HAP-1 (cell line): ENCODE measurements at places on chromosomes 7 and 10.

DNA sequence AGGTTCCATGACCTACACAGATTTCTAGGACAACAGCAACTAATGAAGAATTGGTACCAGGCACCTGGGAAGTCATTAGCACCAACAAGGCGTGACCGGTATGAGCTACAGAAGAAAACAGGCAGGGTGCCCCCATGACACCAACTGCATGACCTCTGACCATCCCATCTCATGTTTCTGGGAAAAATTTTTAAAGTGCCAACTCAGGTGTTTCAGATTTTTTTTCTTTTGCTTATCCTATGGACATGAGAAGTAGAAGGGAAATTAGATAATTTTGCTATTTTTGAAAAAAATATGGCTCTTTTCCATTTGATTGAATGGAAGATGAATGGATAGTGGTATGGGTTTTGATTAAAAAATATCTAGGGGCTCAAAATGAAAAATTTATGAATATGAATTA is 154.8 kb downstream of the NRCAM start:
- DNase-seq, result no peak

- no peak for DNase-seq
Measured at GRCh38 chr7:66896441-66896840, 24.6 kb upstream of the TMEM248 start.

DNA sequence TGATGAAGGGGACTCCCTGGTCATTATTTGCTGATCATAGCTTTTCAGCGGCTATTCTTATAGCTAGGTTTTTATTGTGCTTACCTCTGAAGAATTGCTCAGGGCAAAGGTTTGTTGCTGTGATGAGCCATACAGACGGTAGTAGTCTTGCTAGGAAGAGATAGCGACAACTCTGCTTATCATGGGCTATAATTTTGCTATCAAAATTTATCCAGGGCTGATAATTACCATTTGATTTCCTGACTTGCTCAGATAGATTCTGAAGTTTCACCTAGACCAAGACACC is 103.9 kb downstream of the CFAP58 start:
- no peak for DNase-seq

DNA sequence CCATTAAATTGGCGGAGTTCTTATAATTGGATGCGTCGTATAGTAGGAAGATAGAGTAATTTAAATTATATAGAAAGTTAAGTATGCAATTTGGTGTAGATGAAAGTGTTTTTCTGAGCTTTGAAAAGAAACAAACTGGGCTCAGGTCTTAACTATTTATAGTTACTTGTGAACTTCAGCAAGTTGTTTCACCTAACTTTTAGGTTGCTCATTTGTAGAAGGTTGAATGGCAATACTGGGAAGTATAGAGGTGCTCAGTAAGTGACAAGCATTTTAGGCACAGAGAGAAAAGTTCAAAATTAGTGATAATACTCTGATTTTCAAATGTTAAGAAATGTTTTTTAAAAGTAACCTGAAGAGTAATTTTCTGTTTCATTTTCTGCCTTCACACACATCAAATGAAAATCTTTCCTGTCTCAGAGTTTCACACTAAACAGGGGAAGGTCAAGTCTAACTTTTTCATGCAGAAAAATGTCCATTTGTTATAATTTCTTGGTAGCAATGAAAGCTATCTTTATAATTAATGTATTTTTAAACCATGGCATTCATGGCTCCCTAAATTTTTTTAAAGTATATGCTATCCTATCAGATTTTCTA is 146.5 kb downstream of the PHF14 start:
- no peak for DNase-seq

GRCh38 chr10:22795546-22795945 is 81.2 kb upstream of the PIP4K2A start:
- no peak for DNase-seq

- no peak for DNase-seq
Measured at GRCh38 chr10:4051641-4052151, 266.7 kb upstream of the KLF6 start.

- no peak for DNase-seq
Measured at GRCh38 chr7:139695588-139695987, 82.2 kb downstream of the HIPK2 start.

GRCh38 chr10:11684717-11685645 is 57.2 kb upstream of the ECHDC3 start:
- peak; percentile 14 for DNase-seq

- no peak for DNase-seq
Measured at GRCh38 chr10:11106621-11107374, 89.1 kb downstream of the CELF2 start.

GRCh38 chr10:30675791-30676718 is 46.5 kb upstream of the LYZL2 start:
- DNase-seq, result no peak

DNA sequence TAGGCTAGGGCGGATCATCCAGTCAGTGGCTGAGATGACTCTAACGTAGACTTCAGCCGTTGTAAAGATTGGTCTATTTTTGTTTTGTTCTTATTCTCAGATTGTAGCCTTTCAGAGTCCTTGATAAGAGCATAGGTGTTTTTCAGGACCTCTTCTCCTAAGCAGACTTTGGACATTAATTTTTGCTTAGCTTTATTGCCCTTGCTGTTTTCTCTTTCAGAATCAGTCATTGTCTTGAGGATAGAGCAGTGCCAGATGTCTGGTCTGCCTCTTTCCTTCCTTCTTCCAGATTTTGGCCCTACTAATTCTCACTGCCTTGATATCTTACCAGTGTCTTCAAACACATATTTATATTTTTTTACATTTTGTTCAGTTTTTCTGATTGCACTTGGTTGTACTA is 49.5 kb downstream of the C1GALT1 start:
- DNase-seq, result no peak

DNA sequence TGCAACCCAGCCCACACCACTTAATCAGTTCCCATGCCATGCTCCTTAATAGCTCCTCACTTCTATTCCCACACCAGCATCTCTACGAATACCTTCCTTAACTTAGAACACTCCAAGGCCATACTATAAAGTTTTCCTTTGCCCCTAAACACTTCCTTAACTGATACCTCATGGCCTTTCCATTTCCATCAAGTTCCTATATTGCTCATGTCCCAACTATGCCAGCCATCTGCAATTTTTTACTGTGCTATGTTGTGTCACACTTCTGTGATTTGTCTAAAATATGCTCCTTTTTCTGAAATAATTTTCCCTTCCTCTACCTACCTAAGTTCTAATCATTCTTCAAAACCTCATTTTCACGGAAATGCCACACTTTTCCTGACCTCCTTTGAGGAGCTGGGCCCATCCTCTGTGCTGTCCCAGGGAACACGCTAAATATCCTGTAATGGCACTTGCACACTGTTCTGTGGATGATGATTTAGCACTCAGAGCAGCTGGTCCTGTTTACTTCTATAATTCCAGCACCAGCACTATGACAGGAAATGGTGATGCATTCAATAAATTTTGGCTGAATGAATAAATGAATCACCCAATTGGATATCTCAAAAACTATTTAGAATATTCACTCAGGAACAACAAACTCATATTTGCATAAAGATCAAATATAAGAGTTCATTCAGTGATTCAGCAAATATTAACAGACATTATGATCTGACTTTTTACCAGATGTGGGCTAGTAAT is 266.5 kb upstream of the HGF start:
- DNase-seq, result no peak

DNA sequence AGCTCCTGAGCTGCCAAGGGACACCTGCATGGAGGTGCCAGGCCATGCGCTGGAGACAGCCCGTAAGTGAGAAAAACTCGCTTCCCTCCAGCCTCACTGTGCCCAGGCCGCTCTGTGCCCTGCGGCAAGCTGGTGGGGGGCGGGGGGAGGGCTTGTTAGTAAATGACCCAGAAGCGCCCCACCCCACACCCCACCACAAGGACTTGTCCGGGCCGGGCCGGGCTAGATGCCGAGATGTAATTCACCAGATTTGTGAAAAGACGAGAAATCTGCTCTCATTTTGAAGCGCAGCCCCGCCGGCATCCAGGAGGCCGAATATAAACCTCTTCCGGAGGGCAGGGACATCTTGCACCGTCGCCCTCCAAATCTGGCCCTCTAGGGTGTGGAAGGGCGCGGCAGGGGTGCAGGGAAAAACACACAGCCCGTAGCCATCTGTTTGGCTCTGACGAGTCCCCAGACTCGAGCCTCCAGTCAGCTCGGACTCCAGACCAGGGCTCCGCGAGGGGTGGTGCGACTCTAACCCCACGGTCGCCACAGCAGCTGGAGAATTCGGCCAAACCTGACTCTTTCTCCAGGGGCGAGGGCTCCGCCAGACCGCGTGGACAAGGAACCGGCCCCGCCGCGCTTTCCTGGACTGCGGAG is 14.8 kb downstream of the TLX1 start:
- no peak for DNase-seq

DNA sequence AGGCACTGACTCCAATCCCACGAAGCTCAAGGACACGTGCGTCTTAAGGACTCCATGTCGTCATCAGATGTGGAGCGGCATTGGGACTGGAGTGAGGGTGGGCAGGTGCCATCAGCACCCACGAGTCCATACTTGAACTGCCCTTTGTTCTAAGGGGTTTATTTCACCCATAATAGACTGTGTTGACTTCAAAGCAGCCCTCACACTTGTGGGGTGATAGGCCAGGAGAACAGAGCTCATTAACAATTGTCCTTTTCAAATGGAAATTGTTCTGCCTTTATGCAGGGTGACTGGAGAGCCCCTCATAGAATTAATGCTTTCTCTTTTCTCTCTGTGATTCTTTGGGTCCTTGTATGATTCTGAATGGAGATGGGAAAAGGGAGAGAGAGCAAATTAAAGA is 376.9 kb upstream of the MGMT start:
- no peak for DNase-seq

DNA sequence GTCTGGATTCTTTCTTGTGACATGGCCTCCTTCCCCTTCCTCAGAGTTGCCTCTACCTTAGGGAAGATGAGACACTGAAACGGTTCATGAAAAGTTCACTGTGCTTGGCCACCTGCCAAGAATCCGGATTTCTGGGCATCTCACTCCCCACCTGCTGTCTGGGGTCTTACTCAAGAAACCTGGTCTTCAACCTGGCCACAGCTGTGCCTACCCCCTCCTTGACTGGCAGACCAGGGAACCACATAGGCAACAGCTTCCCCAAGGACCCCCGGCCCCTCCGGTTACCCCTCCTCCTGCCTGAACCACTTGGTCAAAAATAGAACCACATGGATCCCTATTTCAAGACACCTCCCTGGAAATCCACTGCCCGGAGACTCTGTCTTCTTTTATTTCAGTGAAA is 58.7 kb upstream of the NANOS1 start:
- DNase-seq, result no peak

DNA sequence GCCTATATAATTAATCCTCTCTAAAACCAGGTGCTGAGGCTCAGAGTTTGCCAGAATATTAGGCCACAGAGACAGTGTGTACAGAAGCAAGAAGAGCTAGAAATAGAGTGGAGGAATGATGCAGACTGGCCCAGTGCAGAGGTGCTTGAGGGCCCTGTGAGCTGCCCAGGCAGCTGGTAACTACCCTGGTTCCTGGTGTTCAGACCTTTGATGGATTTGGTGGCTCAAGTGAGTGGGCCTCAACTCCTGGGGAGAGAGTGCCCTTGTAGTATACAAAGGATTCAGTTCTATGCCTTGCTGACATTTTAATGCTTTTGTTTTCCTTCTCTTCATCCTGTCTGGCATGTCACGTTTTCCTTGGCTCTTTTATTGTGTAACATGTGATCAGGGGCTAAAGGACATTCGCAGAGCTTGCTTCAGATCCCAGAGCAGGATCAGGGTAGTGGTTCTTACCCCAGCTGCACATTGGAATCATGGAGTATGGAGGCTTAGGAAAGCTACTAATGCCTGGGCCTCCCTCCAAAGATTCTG is 20.0 kb downstream of the LRRC4 start:
- DNase-seq, result no peak

DNA sequence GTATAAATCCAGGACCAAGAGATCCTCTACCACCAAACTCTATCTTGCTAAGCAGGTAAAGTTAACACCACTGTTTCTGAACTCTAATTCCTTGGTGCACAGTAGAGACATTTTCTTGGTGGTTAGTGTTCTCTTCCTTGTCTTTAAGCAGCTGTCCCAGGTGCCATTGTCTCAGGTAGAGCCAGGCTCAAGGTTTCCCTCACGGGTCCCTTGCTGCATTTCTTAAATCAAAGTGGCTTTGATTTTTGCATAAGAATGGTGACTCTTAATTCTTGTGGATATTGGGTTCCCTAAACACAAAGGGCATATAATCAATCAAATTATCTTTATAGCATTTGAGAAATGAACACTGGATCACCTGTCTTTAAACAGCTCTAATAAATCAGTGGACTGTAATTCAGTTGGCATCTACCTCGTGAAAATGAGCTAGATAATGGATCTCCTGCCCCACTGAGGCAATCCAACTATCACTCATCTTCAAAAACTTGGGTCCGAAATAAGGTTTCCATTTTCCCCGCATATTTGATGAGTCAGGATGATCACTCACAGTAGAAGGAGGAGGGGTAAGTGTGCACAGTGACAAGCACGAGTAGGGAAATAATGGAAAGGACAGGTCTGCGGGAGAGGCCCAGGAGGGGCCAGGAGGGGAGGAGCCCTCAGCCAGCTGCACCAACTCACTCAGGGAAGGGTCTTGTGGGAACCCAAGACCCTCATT is 2.4 kb downstream of the ABCC2 start:
- no peak for DNase-seq

- peak; percentile 49 for DNase-seq
Measured at GRCh38 chr10:121734589-121735045, 136.4 kb upstream of the FGFR2 start.

DNA sequence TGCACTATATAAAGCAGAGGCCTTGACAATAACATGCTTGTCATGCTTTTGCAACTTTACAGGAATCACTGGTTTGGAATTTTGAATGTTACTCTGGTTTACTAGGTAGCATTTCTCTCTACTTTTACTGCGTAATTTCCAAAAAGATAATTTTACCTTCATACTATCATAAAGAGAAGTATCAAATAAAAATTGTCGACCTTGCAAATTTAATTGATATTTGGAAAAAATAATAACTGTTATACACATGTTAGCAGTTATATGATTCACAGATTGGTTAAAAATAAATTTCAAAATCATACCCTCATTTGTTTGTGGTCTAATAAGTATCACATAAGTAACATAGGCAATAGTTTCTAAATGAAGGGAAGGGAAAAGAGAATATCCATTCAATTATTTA is 228.5 kb upstream of the CACNA2D1 start:
- DNase-seq, result no peak

- no peak for DNase-seq
Measured at GRCh38 chr10:93762979-93763391, 5.2 kb downstream of the LGI1 start.

DNA sequence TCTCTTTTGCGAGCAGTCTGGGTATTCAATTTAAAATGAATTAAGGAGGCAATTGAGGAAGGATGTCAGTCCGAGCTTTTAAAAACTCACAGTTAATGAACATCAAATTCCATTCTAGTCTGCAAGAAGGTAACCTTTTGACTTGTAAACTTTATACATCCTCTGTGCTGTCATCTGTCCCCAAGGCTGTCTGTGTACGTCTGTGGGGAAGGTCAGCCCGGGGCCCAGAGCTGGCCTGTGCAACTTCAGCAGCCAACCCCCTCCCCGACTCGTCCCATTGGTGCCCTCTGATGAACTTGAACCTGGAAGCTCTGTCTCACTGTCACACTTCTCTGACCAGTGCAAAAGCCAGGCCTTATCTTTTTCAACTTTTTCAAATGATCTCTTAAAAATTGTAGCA is 80.3 kb downstream of the CCDC3 start:
- DNase-seq, result no peak
